Activated CD8-positive, alpha-beta T cell treated with anti-CD3 and anti-CD28 coated beads, Interleukin-2, amount 10 ng/mL, durations not matched to agents 7 days and 5 days (primary cell): ENCODE measurements at places on chromosomes 11 and 22.

DNA sequence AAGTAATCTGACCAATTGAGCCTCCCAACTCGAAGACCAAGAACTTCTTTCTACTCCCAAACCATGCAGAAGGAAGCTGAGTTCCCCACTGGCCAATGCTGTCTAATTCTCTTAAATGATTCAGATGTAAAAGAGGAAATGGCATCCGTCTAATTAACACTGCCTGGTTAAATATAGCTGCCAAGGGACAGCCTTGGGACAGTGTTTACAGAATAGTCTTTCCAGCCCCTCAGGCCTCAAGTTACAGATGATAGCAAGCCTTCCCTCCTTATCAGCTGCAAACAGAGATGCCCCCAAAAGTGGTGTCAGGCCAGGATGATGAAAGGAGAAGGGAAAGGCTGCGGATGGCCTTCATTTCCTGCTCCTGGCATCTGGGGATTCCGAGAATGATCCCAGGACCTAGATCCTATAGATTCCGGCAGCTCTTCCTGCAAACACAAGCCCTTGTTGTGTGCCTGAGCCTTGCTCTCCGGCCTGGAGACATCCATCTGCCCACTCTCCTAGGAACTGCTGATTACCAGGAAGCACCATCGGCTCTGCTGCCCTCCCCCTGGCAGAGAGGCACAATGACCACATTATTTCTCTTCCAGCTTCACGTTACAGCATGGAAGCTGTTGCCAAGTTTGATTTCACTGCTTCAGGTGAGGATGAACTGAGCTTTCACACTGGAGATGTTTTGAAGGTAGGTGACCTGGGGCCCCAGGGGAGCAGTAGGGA is 13.5 kb upstream of the TMA7B start:
- no peak for DNase-seq
- H3K36me3 ChIP-seq = peaks cover 84% of the 10 kb centered on the region
- H3K27me3 ChIP-seq = no peaks in the 10 kb centered on the region
- H3K27ac ChIP-seq = peak overlapping the region; percentile 58

GRCh38 chr11:107665018-107665417 is 46.8 kb downstream of the SLN start:
- no peaks in the 10 kb centered on the region for H3K36me3 ChIP-seq
- peaks cover 4% of the 10 kb centered on the region for H3K27me3 ChIP-seq
- H3K4me3 ChIP-seq = no peak overlapping the region
- DNase-seq = no peak

DNA sequence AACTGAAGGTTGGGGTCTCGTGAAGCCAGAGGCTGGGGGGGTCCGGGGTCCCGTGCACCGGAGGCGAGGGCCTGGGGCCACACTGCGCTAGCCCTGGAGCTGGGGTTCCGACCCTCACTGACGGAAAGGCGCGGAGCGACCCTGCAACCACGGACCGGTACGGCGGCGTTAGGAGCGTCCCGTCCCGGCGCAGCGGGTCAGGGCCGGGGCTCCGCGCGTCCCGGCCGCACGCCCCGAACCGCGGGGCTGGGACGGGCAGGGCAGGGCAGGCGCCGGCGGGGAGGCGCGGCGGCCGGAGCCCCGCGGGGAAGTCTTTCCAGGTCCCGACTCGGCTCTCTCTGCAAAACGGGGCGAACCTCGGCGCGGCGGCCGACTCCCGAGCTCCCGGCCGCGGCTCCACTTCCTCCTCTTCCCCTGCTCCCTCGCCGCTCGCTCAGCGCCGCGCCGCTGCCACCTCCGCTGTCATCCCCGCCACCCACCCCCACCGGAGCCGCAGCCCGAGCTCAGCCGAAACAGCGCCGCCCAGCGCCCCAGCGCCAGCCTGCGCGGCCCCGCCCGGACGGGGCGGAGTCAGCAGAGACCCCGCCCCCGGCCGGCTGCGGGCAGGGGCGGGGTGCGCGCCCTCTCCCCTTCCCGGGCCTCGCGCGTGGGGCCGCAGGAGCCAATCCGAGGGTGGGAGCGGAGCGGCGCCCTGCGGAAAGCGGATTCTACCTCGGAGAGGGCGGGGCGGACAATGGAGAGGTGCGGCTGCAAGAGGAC is at the start of gene GDPD5:
TSS of gene GDPD5 (minus strand) at position 509 of the 759 bp plus-strand sequence. CDS start 48,206 bp downstream, outside the sequence.
- H3K4me1 ChIP-seq = peaks cover 27% of the 10 kb centered on the region
- DNase-seq = peak; percentile 88
- H3K4me3 ChIP-seq = peak within 1 kb of the TSS; percentile 82
- H3K27me3 ChIP-seq = peaks cover 28% of the 10 kb centered on the region

- DNase-seq = no peak
- no peak overlapping the region for H3K4me3 ChIP-seq
Observed at GRCh38 chr11:92589512-92589911, 364.9 kb downstream of the FAT3 start.
